Activated naive CD4-positive, alpha-beta T cell treated with anti-CD3 and anti-CD28 coated beads, Interleukin-2, amount 10 ng/mL, durations not matched to agents 7 days and 5 days (primary cell): ENCODE measurements at places on chromosomes 1 and 21.

- DNase-seq = no peak
Observed at GRCh38 chr1:59214248-59215208, 82.4 kb upstream of the FGGY start.

GRCh38 chr1:42845866-42846256, 552 bp upstream of the ZNF691 start:
- peak; percentile 26 for DNase-seq

GRCh38 chr1:24605534-24606295, 37.4 kb upstream of the SRRM1 start:
- DNase-seq = no peak

DNA sequence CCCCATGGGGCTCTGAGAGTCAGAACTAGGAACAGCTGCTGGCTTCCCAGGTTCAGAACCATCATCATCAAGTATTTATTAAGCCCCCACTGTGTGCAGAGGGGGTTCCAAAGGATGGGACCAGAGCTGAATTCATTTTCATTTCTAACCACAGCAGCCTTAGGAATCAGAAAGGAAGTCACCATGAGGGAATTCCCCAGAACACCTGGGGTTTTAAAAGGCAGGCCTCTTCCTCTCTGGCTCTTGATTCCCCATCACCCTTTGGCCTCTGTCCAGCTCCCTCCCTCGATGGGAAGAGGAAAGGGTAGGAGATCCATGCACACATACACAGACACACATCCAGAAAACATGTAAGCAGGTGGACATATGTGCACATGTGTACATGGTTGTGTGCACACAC, 1.3 kb upstream of the KCNN3 start:
- no peak for DNase-seq

DNA sequence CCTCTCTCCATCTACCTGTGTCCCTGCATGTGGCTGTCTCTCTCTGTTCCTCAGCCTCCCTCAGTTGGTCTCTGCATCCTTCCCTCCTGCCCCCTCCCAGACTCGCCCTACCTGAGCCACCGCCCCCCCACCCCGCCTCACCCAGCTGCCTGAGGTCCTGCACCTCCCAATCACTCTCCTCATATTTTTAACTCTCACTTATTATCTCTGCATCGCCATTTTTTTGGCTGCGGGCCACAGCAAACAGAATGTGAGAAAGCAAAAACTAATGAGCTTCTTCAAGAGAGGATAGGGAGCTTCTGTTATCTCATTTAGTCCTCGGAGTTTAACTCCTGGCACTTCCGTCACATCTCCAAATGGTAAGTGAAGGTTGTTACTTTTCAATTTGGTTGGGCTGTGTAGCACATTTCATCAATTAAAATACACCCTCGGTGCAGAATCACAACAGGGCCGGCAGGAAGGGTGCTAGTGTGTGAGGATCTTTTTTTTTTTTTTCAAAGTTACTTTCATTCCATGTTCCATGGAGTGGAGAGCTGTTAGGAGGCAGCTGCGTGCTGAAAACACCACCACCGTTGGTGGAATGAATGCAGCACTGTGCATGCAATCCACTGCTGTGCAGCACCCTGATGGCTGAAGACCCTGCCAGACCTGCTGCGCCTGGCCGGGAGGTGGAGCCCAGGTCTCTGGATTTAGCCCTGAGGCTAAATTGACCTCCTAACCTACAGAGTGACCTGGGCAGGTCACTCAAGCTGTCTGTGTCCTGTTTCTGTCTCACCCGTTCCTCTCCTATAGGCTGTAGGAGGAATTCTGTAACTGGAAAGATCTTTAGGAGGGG, 157.2 kb upstream of the NFIA start:
- DNase-seq = no peak

DNA sequence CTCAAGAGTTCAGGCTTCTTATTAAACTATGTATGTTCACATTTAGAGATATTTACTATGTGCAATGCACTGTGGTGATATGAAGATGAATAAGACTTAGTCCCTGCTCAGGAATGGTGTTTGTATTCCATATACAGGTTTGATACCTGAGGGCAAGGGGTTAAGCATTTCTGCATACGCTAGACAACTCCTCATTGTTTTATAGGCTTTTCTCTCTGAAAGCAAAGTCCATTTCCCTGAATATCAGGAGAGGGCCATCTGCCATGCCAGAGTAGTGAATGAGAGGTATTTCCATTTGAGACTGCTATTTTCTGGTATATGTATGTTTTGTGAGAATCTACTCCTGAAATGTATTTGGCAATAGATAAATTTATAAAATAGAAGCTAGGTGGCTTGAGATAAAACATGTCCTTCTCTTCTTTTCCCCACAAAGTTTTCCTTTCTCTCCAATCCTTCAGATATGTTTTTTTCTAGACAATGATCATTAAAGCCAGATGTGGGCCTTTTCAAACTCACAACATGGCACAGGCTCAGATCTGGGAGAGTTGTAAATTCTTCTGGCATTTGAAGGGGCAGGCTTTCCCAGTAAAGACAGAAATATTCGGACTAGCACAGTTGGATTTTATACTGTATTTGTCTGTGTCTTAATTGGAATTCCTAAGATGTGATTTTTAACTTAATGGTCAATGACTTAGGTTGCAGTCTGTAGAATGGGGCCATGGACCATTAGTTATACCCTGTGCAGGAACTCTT, 73.3 kb upstream of the WDR26 start:
- DNase-seq = no peak

DNA sequence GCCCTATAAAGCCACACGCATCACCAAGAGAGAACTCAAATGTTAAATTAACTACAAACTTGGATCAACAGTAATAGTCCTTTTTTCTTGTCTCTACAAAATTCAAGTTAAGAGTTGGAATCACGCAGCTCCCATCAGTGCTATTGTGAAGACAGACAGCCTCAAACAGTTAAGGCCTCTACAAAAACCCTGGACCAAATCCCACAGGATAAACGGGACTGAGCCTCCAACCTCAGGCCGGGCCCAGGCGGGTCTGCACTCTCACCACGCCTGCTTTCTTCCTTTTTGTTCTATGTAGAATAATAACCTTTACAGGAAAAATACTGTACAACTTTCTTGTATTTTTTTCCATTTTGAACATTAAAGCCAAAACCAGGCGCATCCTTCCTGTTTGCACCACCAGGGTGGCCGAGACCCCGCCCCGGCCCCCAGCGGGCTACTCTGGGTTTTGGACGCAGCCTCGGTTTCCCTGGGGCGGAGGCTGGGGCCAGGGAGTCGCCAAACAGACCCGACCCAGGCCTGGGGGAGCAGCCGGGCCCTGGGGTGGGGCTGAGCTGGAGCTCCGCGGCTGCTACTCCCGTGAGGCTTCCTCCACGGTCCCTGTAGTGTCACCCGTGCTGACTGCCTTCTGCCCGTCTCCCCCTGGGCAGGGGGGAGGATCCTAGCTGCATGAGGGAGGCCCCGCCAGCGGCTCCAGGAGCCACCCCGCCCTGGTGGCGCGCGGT, 158.4 kb downstream of the CASZ1 start:
- no peak for DNase-seq

- DNase-seq = no peak
Observed at GRCh38 chr1:220124542-220124941, 30.6 kb downstream of the IARS2 start.

DNA sequence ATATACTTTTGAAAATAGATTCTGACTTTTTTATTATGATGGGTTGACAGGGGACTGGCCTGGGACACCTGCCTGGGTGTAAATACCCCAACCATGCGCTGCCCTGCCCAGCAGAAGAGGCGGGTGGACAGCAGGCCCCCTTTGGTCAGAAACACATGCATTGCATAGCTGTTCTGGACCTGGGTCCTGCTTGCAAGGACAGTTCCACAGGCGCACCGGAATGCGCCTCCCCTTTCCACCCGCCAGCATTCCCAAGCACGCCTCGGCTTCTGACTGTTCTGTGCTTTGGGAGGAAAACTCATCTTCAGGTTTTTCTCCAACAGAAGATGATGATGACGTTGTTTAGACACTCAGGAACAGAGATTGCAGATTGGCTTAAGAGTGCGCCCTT, 428 bp upstream of the ZNF678 start:
- no peak for DNase-seq

- DNase-seq = no peak
Observed at GRCh38 chr21:35142036-35142815, 93.1 kb upstream of the RUNX1 start.

DNA sequence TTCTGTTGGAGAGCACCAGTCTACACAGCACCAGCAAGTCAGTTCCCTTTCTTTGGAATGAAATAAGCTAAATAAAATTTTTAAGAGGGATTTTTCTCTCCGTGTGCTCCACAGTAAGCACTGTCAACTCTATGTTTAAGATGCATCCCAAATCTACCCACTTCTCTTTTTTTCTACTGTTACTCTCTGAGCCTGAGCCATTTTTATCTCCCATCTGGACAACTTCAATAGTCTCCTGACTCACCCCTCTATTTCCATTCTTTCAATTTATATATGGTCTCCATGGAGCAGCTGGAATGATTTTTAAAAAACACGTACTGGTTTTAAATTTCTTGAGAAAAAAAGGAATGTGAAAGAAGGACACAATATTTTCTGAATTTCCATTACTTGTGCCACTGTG, 24.7 kb upstream of the CCT8 start:
- DNase-seq = no peak
